Natural killer cell (primary cell): ENCODE measurements at places on chromosomes 2 and 18. TPM values are rescaled to one million over a fixed set of nuclear protein-coding genes. Genes with fewer than 3 reads are reported as not detected.

GRCh38 chr2:102662833-102663232, 43.5 kb downstream of the SLC9A2 start:
- DNase-seq: no peak

GRCh38 chr2:46008091-46008870, 288.9 kb upstream of the EPAS1 start:
- no peak for DNase-seq

- no peak for DNase-seq
Observed at GRCh38 chr2:37886745-37887144, 38.3 kb upstream of the RMDN2 start.

- DNase-seq: no peak
Observed at GRCh38 chr2:221911890-221912289, 339.8 kb upstream of the EPHA4 start.

- no peak for DNase-seq
Observed at GRCh38 chr2:36584148-36584794, 13.7 kb downstream of the FEZ2 start.

DNA sequence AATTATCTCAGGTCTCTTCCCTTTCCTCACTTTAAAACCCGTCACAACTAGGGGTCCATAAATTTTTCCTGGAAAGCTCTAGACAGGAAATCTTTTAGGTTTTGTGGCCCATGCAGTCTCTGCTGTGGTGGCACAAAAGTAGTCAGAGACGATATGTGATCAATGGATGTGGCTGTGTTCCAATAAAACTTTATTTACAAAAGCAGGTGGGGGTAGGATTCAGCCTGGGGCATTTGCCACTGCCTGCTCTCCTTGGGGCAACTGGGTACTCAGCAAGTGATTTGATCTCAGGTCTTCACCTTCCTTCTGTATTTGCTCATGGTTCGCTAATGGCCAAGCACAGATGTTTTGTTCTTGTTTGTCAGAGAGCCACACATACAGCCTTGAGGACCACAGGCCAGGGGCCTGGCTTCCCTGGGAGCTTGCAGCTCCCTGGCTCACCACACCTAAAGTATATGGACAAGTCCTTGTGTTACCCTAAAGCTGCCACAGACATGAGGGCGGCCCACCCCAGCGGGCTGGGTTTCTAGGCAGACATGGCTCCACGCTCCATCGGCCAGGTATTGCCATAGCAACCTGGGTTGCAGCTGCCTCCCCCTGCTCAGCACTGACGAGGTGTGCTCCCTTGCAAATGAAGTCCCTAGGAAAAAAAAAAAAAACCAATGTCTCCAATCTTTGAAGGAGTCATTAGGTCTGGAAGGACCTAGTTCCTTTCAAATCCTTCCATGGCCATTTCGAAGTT, 89.7 kb upstream of the YWHAQ start:
- no peak for DNase-seq

DNA sequence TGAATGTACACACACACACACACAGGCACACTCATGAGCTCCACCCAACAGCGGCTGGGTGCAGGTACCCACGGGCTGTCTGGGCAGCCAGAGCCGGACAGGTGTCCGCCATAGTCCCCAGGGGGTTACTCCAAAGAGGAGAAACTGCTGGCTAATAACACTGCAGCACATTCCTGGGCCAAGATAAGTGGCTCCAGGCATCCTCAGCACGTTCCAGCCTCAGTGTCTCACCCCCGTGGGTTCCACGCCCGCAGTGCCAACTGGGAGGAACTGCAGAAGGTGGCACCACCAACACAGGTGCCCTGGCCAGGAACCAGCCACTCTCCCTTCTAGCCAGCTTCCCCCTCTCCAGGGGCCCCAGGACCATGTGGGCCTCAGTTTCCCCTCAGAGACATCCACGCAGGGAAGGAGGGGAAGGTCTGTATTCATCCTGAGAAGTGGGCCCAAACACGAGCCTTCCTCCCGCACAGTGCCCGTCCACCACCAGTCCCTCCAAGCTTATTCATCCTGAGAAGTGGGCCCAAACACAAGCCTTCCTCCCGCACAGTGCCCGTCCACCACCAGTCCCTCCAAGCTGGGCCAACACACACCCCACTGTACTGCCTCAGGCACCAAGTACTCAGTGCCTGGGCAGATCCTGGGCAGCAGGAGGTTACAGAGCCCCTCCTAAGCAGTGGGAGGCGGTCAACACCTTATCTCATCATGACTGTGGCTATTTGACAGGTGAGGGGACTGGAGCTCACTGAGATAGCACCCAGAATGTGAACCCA, 47.6 kb downstream of the TNS1 start:
- no peak for DNase-seq

DNA sequence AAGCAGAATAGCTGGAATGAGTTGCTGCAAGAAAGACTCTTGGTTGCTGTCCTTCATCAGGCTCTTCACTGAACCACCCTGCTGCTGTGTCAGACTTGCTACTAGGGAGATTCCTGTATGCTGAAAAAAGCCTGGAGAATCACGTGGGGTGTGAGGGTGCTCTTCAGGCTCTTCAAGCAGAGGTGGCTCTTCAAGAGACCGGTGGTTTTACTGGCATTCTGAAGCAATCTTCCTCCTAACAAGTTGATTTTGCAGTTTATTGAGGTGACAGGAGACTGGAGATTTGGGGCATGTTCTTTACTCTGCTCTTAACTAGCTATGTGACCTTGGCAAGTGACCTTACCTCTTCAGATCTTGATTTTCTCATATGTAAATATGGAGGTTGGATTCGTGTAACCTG, 14.1 kb downstream of the TMEM178A start:
- no peak for DNase-seq

- DNase-seq: no peak
Observed at GRCh38 chr2:132788310-132788838, 118.4 kb upstream of the LYPD1 start.

- no peak for DNase-seq
Observed at GRCh38 chr2:214126135-214126534, 284.7 kb upstream of the VWC2L start.

- no peak for DNase-seq
Observed at GRCh38 chr18:48095726-48096125, 165.3 kb upstream of the SMAD2 start.

- DNase-seq: no peak
Observed at GRCh38 chr2:85680707-85681371, 12.8 kb upstream of the SFTPB start.

- no peak for DNase-seq
Observed at GRCh38 chr2:78701546-78701945, 324.0 kb upstream of the REG3G start.

- DNase-seq: peak; percentile 35
Observed at GRCh38 chr2:72917877-72918553, 696 bp downstream of the EMX1 start.

- DNase-seq: no peak
Observed at GRCh38 chr2:235085476-235085875, 133.7 kb downstream of the SH3BP4 start.

- no peak for DNase-seq
Observed at GRCh38 chr2:227534714-227535113, 62.8 kb downstream of the AGFG1 start.

GRCh38 chr18:45441110-45441847, 174.0 kb upstream of the SLC14A2 start:
- DNase-seq: no peak

- no peak for DNase-seq
Observed at GRCh38 chr18:75246721-75247610, 36.4 kb downstream of the TSHZ1 start.

- DNase-seq: peak; percentile 20
Observed at GRCh38 chr2:239137165-239137897, 263.5 kb downstream of the HDAC4 start.

GRCh38 chr2:42999391-42999841, 207.0 kb upstream of the HAAO start:
- DNase-seq: no peak

DNA sequence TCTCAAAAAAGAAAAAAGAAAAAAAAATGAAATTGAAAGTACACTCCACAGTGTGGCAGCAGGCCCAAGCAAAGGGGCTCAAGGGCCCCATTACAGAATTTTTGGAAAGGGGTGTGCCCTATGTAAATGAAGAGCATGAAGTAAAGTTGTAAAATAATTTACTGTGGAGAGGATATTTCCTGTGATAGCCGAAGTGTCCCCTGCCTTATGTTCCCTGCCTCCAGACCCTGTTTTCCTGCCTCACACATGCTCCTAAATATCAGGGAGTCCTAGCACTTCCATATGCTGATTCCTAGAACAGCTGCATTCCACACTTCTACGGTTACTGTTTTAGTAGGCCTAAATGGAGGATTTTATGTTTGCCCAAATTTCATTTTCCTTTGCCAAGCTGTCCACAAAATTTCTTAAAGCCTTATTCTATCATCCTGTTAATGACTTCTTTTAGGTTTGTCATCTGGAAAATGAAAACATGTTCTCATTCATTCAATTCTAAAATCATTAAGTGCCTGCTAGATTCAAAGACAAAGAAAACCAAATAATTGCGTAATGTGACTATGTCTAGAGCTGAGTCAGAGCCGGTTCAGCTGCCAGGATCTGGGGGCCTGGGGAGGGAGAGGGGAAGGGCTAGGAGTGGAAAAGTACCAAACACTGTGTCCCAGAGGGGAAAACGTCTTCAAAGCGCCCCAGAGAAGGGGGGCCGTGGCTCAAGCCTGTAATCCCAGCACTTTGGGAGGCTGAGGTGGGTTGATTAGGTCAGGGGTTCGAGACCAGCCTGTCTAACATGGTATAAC, 25.9 kb upstream of the IMPA2 start:
- DNase-seq: no peak

GRCh38 chr2:186523791-186524190, 37.7 kb downstream of the ZC3H15 start:
- no peak for DNase-seq

DNA sequence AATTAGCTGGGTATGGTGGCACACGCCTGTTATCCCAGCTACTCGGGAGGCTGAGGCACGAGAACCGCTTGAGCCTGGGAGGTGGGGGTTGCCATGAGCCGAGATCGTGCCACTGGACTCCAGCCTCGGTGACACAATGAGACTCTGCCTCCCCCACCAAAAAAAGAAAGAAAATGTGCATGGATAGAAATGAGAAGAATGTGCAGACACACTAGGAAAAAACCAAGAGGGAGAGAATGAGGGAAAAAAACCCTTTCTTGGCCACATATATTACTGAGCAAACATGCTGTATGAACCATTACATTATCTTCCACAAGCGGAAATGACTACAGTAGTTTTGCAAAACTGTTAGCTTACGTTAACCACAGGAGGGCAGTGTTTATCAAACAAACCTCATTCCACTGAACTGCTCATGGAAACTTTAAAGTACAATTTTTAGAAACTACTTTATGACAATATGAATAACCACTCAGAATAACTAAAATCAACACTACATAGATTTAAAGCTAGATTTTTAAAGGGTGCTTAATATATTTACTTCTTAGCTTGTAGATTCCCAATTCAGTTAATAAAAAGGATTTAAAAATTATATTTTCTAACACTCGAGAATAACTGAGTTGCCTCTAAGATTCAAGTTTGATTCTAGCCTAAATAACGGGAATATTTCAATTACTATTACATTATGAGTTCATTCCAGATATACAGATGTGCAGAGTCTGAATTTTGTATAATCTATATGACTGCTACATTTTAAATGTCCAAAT, 26.4 kb downstream of the ASXL2 start:
- peak; percentile 84 for DNase-seq

- DNase-seq: no peak
Observed at GRCh38 chr2:2872713-2873449, 504.7 kb downstream of the EIPR1 start.

Gene TXNDC2
- not detected for total RNA-seq

Gene MAP3K19
- total RNA-seq: not detected

Gene CABYR
- total RNA-seq: not detected

Gene GKN1
- not detected for total RNA-seq

Gene PLGLB2
- total RNA-seq: 3.5 TPM

Gene GALR1
- total RNA-seq: not detected

Gene DPP4
- 2.3 TPM for total RNA-seq

Gene RBBP8
- 12.1 TPM for total RNA-seq

Gene MAL
- total RNA-seq: 0.54 TPM

Gene LYPD6B
- not detected for total RNA-seq

Gene CCDC148
- not detected for total RNA-seq

Gene L3MBTL4
- total RNA-seq: 30.0 TPM

Gene AOX1
- total RNA-seq: not detected

Gene SH3RF3
- 0.34 TPM for total RNA-seq

Gene AFF3
- total RNA-seq: 9.6 TPM

Gene ABCG8
- total RNA-seq: not detected
